ENCODE measurements at places on chromosomes 2 and 18.

DNA sequence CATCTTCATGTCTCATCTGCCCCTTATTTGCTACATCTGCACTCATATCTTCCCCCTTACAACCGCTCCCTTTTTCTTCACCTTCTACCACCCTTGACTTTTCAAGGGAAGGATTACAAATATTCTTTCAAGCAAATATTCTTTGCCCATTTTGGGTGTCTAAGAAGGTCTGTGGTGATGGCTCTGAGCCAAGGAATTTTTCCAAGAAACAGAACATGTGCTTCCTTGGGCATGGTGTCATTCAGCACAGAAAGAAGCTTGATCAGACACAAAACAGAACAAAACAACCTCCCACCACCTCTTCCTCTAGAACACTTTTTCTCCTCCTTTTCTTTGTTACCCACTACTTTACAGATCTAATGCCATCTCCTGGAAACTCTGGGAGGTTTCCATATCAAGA, 313.7 kb downstream of the SATB2 start:
- DNase-seq: no peak

DNA sequence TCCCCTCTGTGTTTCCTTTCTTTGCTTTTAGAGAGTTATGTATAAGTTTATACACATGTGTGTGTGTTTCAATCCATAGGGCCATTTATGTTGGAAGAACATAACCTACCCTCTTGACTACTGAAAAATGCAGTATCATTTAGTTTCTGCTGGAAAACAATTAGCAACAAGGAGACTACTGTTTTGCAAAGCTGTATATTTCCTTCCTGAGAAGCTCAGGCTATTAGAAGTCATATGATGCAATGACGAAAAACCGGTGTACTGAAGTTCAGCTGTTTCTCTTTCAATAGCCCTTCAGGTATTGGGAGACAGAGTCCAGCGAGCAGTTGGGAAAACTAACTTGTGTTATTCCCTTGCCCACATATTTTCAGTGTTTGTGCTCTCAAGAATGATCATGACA, 447.7 kb upstream of the GYPC start:
- DNase-seq: no peak

DNA sequence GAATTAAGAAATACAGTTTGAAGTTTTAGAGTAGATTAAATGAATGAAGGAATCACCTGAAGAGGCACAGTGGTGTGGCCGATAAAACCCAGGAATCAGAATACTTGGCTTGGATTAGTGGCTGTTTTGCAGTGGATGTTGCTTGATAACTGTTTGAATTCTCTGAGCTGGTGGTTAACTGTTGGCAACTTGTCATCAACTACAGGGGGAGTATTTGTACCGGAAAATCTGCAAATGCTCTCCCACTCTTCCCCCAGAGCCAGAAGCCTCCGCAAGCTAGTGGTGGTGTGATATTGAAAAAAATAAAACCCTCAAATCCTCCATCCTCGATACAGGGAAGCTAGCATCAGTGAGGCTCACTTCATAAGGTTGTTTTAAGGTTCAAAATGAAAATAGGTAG, 326.7 kb downstream of the DPP10 start:
- no peak for DNase-seq

DNA sequence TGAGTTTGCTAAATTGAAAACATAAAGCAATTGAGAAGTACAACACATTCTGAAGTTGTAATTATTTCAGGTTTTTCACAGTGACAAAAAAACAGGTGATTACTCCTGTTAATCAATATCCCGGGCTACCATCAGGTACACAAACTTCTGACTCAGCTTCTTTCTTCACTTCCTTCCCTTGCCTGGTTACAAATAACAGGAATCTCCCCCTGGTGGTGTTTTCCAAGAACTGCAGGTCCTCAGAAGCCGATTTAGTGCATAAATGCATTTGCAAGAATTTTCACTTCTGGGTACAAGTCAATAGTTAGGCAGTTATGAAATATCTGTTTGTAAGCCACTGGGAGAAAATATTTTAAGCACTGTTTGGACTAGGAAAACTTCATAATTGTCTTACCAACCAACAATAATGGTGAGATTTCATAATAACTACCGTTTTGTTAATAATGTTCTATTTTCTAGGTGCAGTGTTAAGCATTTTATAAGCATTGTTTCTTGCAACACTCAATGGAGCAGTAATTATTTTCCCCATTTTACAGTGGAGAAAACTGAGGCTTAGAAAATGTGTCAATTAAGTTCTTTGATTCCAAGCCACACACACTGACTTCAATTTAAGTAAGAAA, 12.4 kb upstream of the GMCL1 start:
- DNase-seq: peak; percentile 62

- DNase-seq: no peak
Measured at GRCh38 chr18:52344881-52345280, 4.9 kb downstream of the DCC start.

- DNase-seq: no peak
Measured at GRCh38 chr18:9902832-9903231, 11.0 kb upstream of the VAPA start.

GRCh38 chr2:98564541-98565132, 43.7 kb downstream of the COA5 start:
- DNase-seq: no peak

GRCh38 chr2:97751752-97752151, 38.4 kb downstream of the ZAP70 start:
- no peak for DNase-seq

- DNase-seq: no peak
Measured at GRCh38 chr2:136363900-136364299, 246.0 kb upstream of the CXCR4 start.

- peak; percentile 57 for DNase-seq
Measured at GRCh38 chr2:10432311-10433181, 15.6 kb downstream of the ODC1 start.

DNA sequence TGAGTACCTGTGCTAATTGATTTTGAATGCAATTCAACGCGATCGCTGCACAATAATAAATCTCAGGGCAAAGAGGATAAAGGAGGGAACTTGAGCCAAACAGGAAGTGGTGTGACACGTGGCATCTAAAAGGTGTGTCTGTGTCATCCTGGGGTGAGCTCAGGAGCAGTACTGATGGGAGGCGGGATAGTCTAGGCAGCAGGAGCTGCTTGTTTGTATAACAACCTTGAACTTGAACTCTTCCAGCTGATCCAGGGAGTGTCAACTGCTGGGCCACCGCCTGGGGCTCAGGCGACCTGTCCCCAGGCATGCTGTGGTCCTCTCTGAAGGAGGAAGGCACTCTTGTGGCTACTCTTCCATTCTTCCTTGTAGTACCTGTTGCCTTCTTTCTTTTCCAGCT, 61.2 kb downstream of the BOD1L2 start:
- DNase-seq: no peak

- DNase-seq: no peak
Measured at GRCh38 chr2:162382278-162382677, 38.3 kb downstream of the GCA start.

GRCh38 chr2:54867457-54867856, 144.0 kb downstream of the EML6 start:
- no peak for DNase-seq

GRCh38 chr2:162070228-162070936, 3.6 kb downstream of the DPP4 start:
- DNase-seq: peak; percentile 62

GRCh38 chr18:62558015-62558663, 35.3 kb downstream of the ZCCHC2 start:
- DNase-seq: no peak

- peak; percentile 17 for DNase-seq
Measured at GRCh38 chr2:168348076-168348475, 100.7 kb upstream of the STK39 start.

GRCh38 chr2:219648176-219648575, 20.7 kb downstream of the SLC4A3 start:
- no peak for DNase-seq

DNA sequence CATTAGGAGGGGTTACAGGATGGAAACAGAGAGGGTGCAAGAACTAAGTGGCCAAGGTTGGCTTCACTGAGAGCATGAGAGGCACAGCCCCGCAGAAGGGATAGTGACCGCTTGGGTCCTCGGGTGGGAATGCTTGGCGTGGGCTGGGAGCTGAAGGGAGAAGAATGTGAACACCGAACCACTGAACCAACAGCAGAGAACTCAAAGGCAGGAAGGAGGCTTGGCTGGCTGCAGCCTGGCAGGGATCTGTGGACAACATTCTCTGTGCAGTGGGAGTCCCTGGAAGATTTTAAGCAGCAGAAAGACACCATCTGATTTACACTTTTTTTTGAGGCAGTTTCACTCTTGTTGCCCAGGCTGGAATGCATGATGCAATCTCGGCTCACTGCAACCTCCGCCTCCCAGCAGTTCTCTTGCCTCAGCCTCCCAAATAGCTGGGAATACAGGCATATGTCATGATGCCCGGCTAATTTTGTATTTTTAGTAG, 33.9 kb downstream of the SOWAHC start:
- peak; percentile 64 for DNase-seq

GRCh38 chr2:30355306-30355705, 91.7 kb upstream of the LCLAT1 start:
- DNase-seq: no peak

DNA sequence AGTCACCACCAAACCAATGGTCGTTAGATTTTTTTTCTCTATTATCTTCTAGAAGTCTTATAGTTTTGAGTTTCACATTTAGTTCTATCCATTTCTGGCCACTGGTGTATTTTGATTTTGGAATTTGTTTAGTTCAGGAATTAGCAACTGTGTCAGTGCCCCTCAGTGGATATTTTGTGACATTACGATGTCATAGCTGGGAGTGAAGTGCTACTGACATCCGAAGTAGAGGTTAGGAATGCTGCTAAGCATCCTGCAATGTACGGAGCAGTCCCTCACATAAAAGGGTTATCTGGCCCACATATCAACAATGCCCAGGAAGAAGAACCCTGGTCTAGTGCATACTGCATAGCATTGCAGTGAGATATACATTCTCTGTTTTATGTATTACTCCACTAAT, 157.4 kb upstream of the RGPD4 start:
- no peak for DNase-seq

- DNase-seq: no peak
Measured at GRCh38 chr2:36915627-36916026, 50.7 kb downstream of the STRN start.

- no peak for DNase-seq
Measured at GRCh38 chr2:241948901-241949735, 79.6 kb downstream of the RTP5 start.

DNA sequence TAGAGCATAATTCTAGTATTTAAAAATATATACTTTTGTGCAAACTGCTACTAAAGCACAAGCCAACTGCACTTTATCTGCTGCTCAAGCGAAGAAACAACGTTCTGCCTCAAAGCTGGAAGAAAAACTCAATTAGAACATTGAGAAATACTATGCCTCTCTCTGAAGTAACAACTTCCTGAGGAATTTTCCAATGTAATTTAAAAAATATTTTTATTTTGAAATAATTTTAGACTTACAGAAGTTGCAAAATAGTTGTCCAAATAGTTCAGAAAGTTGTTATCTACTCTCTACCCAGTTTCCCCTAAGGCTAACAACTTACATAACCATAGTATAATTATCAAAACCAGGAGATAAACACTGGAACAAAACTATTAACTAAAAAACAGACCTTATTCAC, 12.3 kb upstream of the POLI start:
- peak; percentile 28 for DNase-seq

GRCh38 chr2:205805136-205805535, 122.8 kb downstream of the NRP2 start:
- no peak for DNase-seq

- DNase-seq: no peak
Measured at GRCh38 chr2:108967757-108968156, 21.3 kb downstream of the EDAR start.

DNA sequence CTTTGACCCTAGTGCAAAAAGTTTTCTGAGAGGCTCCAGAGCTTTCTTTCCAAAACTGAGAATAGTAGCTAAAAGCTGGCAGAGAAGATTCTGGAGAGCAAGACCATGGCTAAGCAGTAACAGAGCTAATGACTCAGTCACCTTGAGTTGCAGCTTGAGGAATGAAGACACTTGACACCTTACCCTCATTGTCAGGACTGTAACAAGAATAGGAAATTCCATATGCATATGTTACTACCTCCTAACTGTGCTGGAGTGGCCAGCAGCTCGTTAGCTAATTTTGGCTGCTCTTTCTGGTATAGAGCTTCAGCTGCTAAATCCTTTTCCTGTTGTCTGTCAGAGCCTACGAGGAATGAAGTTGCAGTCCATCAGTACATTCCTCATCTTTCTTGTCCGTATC, 68.6 kb upstream of the LHCGR start:
- no peak for DNase-seq

DNA sequence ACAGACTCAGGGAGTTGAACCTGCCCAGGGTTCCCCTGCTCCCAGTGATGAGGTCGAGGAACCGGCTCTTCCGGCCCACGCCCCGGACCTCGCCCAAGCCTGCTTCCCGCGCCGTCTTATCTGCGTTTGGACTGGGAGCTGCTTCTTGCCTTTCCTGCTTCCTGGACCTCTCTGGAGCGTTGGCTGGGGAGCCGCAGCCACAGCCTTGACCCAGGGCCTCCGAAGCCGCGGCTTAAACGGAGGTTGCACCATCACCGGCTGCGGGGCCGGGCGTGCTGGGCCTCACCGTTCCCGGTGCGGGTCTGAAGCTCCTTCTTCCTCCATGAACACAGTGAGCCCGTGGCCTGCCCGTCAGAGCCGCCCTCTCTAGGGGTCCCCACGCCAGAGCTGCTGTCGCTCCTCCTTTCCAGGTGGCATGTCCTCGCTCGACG, 13.3 kb downstream of the NTSR2 start:
- no peak for DNase-seq

DNA sequence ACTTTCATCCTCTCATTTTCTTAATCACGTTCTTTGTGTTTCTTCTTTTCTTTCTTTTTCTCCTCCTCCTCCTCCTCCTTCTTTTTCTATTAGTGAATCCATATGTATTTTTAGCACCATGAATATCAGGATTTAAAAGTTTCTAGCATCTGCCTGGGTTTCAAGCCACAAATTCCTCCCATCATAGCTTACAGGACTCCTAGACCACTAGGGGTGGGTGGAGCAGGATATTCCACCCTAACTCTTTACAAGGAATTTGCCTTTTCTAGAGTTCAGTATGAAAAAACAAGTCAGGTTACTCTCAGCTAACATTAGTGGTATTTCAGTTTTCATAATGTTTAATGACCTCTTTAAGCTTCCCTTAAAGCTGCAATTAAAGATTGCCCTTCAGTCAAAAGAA, 19.1 kb upstream of the LRRTM1 start:
- no peak for DNase-seq

GRCh38 chr18:38606841-38607240, 1041.2 kb upstream of the CELF4 start:
- no peak for DNase-seq

- DNase-seq: no peak
Measured at GRCh38 chr18:63311118-63312018, 8.2 kb downstream of the BCL2 start.

GRCh38 chr18:13725566-13726231, 659 bp downstream of the FAM210A start:
- no peak for DNase-seq
